ENCODE measurements at places on chromosomes 4 and X.
A peak's percentile ranks its signal among the peaks of the same experiment; 100 is the strongest.

DNA sequence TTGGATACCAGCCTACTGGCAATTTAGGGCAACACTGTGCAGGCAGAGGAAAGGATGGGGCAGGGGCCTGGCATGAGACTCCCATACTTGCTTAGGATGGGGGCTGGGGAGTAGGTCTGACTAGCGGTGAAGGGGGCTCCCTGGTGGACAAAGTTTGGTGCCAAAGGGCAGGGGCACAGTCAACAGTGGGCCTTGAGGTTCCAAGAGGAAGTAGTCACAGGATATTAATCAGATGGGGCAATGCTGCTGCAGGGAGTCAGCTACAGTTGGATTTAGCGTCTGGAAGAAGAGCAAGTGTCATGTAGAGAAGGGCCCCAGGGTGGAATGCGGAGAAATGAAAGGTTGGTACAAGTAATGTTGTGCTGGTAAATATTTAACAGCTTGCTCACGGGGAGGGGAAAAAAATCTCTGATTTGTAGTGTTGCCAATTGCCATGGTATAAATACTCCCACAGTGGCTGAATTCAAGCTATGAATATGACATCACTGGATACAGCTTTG, 139.4 kb downstream of the PJA1 start:
- peak; percentile 20 for DNase-seq

DNA sequence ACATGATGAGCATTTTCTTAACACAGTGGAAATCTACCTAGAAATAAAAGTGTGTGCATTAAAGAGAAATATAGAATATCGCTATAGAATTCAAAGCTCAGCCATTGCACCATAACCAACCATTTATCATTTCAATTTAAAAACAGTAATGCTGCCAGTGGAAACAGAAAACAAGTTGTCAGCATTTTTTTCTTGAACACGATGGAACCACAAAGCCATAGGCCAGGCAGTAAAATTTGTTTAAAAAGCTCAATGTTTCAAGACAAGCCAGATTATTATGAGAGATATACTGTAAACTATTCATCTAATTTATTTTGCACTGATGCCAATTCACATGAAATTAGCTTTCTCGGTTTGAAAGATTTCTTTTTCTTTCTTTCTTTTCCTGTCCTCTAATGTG, 46.7 kb upstream of the NRK start:
- no peak for DNase-seq

GRCh38 chrX:34509394-34509793, 147.7 kb downstream of the TMEM47 start:
- DNase-seq, result no peak

DNA sequence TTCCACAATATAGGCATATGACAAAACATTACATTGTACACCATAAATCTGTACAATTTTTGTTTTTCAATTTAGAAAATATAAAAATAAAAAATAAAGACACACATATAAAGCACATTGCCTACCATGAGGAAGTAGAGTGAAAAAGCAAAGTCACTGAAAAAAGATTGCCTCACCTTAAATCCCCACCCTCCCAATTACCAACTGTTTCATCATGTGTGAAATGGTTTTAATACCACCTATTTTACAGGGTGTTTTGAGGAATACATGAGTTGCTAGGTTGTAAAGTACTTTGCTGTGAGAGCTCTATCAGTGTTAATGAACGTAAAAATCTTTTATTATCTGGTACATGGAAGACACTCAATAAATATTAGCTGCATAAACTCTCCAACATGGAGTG, 373.6 kb upstream of the NDST3 start:
- DNase-seq, result no peak

DNA sequence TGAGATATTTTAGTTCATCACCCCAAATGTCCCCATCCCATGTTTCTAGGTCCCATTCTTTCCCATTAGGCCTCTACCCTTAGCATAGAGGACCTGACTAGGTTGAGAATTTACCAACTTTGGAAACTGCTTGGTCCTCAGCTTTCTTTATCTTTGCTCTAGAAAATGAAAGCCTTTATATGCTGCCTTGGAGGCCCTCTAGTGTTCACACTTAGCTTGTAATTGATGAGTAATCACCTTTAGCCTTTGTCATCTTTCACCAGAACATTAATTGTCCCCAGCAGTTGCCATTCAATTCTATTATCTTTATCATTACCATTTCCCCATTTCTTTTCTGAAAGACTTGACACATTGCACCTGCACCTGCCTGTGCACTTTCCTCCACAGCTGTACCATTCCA, 589.2 kb upstream of the NR3C2 start:
- no peak for DNase-seq

DNA sequence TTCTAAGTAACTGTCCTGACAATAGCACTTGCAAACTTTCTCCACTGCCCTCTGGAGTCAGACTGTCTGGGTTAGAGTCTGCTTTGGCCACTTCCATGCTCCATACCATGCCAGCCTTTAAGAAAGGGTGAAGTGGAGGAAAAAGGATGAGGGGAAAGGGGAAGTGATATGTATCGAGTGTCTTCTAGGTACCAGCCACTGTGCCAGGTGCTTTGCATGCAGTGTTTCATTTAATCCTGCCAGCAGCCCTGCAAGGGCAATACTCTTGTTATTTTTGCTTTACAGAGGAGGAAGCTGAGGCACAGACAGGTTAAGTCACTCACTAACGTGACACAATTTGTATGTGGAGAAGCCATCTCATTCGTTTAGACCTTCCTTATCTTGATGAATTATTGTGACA, 55.6 kb downstream of the RTL9 start:
- DNase-seq, result no peak
